ENCODE measurements at places on chromosomes 2 and 18.

- no peak for DNase-seq
These were observed 19.9 kb downstream of the RBMS1 start for GRCh38 chr2:160473468-160474318.

- DNase-seq, result no peak
These were observed 16.4 kb downstream of the MAP3K19 start for GRCh38 chr2:135030826-135031225.

- DNase-seq, result no peak
These were observed 45.4 kb downstream of the ST8SIA5 start for GRCh38 chr18:46711444-46711863.

DNA sequence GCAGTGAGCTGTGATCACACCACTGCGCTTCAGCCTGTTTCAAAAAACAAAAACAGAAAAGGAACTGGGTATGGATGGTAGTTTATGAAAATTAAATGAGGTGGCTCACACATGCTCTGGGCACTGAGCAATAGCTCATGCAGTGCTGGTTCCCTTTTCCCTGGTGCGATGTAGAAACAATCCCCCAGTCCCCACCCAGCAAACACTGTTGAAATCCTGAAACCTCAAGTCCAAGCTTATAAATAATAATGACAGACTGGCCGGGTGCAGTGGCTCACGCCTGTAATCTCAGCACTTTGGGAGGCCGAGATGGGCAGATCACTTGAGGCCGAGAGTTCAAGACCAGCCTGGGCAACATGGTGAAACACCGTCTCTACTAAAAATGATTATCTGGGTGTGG lies 55.4 kb upstream of the SMAD2 start:
- DNase-seq, result no peak

- DNase-seq, result no peak
These were observed 763.9 kb downstream of the BCL11A start for GRCh38 chr2:59789523-59789922.

DNA sequence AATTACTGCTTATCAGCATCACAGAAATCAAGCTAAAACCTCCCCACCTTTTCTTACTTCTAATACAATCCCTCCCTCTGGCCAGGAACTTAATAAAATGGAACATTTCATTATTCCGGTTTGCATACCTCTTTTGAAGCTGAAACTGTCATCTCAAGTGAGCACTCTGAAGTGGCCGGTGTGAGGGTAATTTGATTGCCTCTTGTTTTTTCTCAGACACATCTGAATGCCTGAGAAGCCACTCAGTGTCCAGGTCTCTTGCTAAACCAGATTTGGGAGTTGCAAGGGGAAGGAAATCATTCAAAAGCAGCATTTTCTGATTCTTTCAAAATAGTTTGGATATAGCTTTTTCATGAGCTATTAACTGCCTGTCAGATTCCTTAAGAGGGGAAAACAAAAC lies 190.3 kb downstream of the C1D start:
- DNase-seq, result no peak

DNA sequence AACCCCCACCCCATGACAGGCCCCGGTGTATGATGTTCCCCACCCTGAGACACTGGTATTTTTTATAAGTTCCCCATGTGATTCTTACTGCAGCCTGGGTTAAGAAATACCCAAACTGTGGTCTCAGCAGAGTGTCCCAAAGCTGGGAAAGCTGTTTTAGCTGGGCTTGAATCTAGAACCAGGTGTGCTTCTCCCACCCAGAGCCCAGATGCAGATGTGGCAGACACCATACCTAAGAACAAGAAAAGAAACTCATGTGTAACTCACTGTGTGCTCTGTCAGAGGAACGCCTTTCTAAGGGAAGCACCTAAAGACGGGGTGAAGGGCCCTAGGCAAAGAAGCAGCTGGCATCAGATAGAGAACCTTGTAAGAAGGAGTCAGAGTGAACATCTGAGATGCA lies 23.9 kb downstream of the DOK1 start:
- DNase-seq, result no peak

GRCh38 chr2:141493936-141494335 lies 636.9 kb downstream of the LRP1B start:
- no peak for DNase-seq

DNA sequence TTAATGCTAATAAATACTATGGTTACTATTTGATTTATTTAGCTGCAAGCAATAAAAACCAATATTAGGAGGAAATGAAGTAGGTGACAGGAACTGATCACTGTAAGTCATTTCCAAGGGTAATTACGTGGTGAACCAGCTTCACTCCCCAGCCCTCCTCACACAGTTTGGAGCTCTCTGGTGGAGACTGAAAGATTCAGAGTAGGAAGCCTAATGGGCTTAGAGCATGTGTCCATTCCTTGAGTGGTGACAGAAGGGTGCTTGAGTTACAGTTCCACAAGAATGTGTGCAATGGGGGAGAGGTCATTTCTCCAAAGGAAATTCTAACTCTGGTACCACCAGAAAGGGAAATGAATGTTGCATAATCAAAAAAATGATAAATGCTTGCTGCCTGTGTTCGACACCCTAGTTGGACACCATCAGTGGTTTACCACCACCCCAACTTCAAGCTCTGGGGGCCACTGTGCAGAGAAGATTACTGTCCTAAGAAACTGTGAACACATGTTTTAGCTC lies 285.1 kb upstream of the MMADHC start:
- no peak for DNase-seq

- DNase-seq, result no peak
These were observed 138.6 kb downstream of the BCL2 start for GRCh38 chr18:63180971-63181376.

GRCh38 chr2:48471048-48471474 lies 58.9 kb upstream of the STON1 start:
- DNase-seq, result no peak

DNA sequence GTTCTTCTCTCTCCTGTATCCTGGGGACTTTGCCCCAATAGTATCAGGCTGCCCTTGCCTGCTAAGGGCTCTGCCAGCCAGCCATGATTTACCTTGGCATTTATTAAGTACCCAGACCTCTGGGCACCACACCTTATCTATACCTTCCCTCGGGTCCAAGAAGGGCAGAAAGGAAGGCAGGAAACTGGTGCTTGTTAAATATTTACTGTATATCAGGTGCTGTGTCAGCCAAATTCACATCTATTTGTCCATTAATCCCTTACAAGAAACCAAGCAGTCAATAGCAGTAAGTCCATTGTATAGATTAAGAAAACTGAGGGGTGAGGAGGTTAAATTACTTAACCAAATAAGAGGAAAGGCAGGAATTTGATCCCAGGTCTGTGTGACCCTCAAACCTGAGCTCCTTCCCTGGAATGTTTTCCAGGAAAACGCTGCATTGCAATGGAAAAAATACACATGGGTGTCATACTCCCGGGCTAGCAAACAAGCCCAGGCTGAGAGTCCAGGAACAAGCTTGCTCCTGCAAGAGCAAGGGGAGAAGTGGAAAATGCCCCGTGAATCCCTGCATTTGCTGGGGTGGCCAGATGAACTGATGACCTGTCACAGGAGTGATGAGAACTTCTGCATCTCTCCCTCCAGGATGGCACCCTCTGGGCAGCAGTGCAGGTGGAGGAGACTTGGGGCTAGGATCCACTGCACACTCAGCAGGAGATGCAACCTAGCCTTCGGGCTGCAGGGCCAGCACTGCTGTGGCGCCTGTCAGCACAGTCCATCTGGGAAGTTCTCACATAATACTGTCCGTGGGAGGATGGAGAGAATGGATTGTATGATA lies 30.4 kb downstream of the CIB4 start:
- DNase-seq, result no peak

- no peak for DNase-seq
These were observed 23.4 kb downstream of the AQP12A start for GRCh38 chr2:240714747-240715725.

DNA sequence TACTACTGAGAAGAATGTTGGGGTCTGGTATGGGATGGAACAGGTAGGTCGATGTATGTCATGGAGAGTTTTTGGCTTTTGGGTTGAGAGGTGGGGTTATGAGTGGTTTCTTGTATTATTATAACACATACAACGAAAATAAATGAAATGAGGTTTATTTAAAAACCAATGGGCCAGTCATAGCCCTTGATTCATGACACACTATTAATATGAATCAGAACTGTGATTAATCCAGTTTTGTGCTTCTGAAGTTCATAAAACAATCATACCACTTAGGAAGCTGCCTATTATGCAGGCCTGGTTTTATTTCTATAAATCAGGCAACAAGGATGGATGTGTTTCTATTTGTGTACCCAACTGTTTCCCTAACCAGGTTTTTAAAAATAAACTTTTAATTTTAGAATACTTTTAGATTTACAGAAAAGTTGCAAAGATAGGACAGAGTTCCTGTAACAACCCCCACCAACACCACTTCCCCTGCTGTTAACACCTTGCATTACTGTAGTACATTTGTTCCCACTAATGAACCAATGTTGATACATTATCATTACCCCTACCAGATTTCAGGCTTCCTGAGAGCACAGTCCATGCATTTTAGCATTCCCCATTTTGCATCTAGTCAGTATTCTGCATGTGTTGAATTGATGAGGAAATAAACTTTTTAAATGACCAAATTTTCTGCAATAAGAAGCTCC lies 37.5 kb upstream of the NCOA1 start:
- no peak for DNase-seq

GRCh38 chr2:9760902-9761228 lies 82.4 kb upstream of the TAF1B start:
- no peak for DNase-seq
